Stomach (tissue), 19 donors: ENCODE measurements at places on chromosomes 2 and 18. TPM values are rescaled to one million over a fixed set of nuclear protein-coding genes. Genes with fewer than 3 reads are reported as not detected.
A peak's percentile ranks its signal among the peaks of the same experiment; 100 is the strongest.

- DNase-seq, result no peak
- peaks cover 29% of the 10 kb centered on the region for H3K36me3 ChIP-seq
- H3K27me3 ChIP-seq, result no peaks in the 10 kb centered on the region
- H3K4me1 ChIP-seq, result no peaks in the 10 kb centered on the region
These were observed 103.3 kb downstream of the ICA1L start for GRCh38 chr2:202768273-202768672.

GRCh38 chr2:174012347-174013314 lies 47.5 kb upstream of the SP3 start:
- H3K27ac ChIP-seq, result peak overlapping the region; percentile 81
- H3K4me1 ChIP-seq, result peaks cover 21% of the 10 kb centered on the region
- peak overlapping the region; percentile 39 for H3K4me3 ChIP-seq
- no peaks in the 10 kb centered on the region for H3K36me3 ChIP-seq

- DNase-seq, result no peak
- no peaks in the 10 kb centered on the region for H3K27me3 ChIP-seq
- H3K4me3 ChIP-seq, result no peak overlapping the region
These were observed 35.3 kb upstream of the ZNF516 start for GRCh38 chr18:76530391-76530790.

DNA sequence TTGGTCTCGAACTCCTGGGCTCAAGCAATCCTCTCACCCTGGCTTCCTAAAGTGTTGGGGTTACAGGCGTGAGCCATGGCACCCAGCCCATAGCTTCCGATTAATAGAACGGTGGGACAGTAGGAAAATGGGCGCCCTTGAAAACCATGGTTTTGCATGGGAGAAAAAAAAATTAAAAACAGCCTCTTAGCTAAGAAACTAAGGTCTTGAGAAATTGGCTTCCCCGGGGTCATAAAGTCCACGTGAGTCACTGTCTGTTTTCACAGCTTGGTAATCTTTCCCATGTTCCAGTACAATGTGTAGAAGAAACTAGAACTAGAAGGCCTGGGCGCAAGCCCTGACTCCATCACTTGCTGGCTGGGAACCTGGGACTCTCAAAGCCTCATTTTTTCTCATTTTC lies 20.7 kb downstream of the B3GNT2 start:
- no peak overlapping the region for H3K4me3 ChIP-seq
- no peaks in the 10 kb centered on the region for H3K36me3 ChIP-seq
- DNase-seq, result no peak
- no peaks in the 10 kb centered on the region for H3K27me3 ChIP-seq

GRCh38 chr2:64090264-64090663 lies 54.0 kb downstream of the PELI1 start:
- no peak overlapping the region for H3K27ac ChIP-seq
- H3K4me1 ChIP-seq, result no peaks in the 10 kb centered on the region
- peaks cover 29% of the 10 kb centered on the region for H3K36me3 ChIP-seq
- H3K27me3 ChIP-seq, result no peaks in the 10 kb centered on the region
- DNase-seq, result no peak

- no peaks in the 10 kb centered on the region for H3K27me3 ChIP-seq
- no peak for DNase-seq
- H3K4me1 ChIP-seq, result no peaks in the 10 kb centered on the region
- no peak overlapping the region for H3K4me3 ChIP-seq
- no peaks in the 10 kb centered on the region for H3K36me3 ChIP-seq
These were observed 585.8 kb upstream of the CHAC2 start for GRCh38 chr2:53181759-53182158.

- H3K4me1 ChIP-seq, result peaks cover 13% of the 10 kb centered on the region
- no peak overlapping the region for H3K27ac ChIP-seq
- no peak overlapping the region for H3K4me3 ChIP-seq
- H3K36me3 ChIP-seq, result no peaks in the 10 kb centered on the region
These were observed 1.4 kb downstream of the CERKL start for GRCh38 chr2:181655519-181655918.

Gene POTEE
- total RNA-seq, result not detected
